NCI-H2107 (cell line): ENCODE measurements at places on chromosomes 4 and X.

DNA sequence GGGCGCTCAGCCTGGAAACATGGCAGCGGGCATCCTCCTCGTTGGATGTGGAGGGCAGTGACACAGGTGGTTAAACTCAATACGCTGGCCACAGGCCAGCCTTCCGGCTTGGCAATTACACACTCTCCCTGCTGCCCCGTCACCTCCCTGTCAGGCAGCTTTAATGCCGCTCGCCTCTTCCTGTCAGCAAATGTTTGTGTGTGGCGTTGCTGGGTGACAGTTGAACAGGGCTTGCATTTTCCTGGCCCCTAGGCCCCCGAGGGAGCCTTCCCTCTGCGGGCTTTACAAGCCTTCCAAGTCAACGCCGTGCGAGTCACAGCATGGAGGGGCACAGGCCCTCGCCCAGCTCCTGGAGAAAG is 620.0 kb downstream of the BCOR start:
- DNase-seq = no peak

DNA sequence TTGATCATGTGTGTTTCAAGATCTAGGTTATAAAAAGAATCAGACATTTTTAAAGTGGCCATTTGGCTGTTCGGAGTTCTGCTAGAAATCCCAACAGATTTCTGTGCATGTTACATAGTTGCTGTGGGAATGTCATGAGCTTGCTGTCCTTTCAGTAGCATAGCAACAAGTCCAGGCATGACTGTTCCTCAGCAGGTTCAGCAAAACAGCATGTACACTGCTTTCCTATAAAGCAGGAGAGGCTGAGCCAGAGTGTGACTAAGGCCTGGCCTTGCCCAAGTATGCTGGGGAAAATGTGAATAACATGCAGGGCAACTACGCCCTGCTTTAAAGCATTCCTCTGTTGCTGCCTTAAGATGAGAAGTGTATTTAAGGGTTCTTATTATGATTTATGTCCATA is 217.1 kb upstream of the SMIM31 start:
- DNase-seq = no peak

GRCh38 chr4:76960014-76960413 is 10.5 kb downstream of the SEPTIN11 start:
- no peak for DNase-seq

DNA sequence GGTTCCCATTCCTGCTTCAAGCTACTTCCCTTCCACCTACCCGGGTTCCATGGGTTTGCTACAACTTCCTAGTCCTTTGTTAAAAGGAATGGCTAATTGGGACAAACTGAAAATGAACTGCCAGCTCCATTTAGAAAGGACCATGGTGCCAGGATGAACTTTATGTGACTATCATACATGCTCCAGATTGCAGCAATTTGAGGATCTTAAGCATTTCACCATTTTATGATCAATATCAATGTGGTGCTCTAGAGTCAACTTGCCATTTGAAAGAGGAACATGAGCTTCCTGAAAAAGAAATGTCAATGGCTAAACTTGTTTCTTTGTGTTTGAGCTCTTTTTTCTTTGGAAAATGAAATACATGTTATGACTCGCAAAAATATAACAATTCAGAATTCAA is 92.7 kb upstream of the IL15 start:
- no peak for DNase-seq

DNA sequence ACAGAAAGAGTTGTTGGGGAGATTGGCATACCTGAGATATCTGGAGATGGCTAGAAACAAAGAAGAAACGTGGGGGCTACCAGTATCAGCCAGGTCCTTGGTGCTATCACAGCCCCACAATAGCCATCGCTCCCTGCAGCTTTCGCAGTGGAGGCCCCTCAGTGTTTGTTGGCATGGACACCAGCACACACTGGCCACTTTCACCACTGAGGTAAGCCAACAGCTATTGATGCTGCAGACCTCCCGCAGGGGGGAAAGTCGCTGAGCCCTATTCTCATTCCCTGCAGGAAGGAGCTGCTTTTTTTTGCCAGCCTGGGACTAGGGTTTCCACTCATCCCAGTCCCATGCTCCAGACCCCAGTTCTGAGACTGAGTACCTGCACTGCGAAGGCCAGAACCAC is 879.2 kb upstream of the IGFBP7 start:
- no peak for DNase-seq

DNA sequence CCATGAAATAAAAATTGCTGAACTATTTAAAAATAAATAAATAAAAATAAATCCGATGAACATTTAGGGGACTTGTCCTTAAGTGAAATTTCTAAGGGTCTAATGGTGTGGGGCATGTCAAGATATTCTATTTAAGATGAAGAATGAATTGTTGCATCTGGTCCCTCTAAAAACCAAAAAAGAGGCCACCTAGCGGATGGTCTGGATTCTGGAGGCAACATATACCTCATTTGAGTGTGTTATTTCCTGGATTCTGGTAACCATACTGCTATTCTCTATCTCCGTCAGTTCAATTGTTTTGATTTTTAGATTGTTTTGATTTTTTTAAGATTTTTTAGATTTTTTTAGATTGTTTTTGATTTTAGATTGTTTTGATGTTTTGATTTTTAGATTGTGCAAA is 28.3 kb downstream of the AGTR2 start:
- no peak for DNase-seq
